Osteocyte (in vitro differentiated cells): ENCODE measurements at places on chromosomes 2 and 18. TPM values are rescaled to one million over a fixed set of nuclear protein-coding genes. Genes with fewer than 3 reads are reported as not detected.
A peak's percentile ranks its signal among the peaks of the same experiment; 100 is the strongest.

DNA sequence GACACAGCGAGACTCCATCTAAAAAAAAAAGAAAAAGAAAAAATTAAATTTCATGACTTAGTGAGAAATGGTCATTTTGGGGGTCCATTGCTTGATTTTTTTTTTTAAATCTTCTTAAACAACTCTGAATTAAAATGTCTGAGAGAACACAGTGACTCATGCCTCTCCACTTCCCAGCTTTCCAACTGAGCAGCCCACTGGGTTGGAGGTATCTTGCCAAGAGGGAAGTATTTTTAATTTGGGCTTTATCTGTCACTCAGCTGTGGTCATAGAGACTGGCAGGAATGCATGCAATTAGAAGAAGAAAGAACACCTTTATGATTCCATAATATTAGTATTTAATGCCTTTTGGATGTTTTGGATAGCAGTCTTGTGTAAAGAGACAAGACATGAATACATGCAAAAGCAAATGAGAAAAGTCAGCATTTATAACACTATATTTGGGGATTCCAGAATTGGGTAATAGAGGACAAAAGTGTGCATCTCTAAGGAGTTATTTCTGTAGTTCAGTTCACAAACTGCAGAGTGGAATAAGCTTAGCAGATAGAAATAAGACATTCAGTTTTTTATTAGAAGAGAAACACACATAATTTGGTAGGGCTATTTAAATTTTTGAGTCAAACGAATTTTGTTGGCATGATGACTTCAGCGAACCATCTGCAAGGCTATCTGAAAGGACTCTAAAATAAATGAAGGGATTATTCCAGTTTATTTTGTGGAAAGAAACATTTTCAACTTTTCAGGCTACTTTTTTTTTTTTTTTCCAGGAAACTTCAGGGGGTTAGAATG, 254.8 kb downstream of the TGIF1 start:
- peaks cover 4% of the 10 kb centered on the region for H3K4me1 ChIP-seq
- H3K27ac ChIP-seq = no peak overlapping the region
- DNase-seq = no peak
- no peak overlapping the region for H3K4me3 ChIP-seq
- peaks cover 44% of the 10 kb centered on the region for H3K27me3 ChIP-seq

- no peak for DNase-seq
- peak overlapping the region; percentile 93 for H3K4me3 ChIP-seq
Observed at GRCh38 chr2:68320118-68320641, 431 bp upstream of the CNRIP1 start.

GRCh38 chr2:46091961-46092667, 205.1 kb upstream of the EPAS1 start:
- H3K4me1 ChIP-seq = no peaks in the 10 kb centered on the region
- DNase-seq = no peak
- H3K27ac ChIP-seq = no peak overlapping the region

DNA sequence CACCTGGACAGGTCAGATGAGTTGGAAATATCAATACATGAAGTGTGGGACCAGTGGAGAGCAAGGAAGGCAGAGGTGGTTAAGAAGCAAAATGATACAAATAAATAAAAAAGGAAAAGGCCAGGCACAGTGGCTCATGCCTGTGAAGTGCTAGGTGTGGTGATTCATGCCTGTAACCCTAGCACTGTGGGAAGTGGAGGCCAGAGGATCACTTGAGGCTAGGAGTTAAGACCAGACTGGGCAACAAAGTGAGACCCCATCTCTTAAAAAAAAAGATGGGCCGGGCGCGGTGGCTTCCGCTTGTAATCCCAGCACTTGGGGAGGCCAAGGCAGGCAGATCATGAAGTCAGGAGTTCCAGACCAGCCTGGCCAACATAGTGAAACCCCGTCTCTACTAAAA, 2.9 kb downstream of the STON1 start:
- H3K4me3 ChIP-seq = peak overlapping the region; percentile 40
- H3K4me1 ChIP-seq = peaks cover 54% of the 10 kb centered on the region
- no peak for DNase-seq
- H3K27ac ChIP-seq = peak overlapping the region; percentile 86

DNA sequence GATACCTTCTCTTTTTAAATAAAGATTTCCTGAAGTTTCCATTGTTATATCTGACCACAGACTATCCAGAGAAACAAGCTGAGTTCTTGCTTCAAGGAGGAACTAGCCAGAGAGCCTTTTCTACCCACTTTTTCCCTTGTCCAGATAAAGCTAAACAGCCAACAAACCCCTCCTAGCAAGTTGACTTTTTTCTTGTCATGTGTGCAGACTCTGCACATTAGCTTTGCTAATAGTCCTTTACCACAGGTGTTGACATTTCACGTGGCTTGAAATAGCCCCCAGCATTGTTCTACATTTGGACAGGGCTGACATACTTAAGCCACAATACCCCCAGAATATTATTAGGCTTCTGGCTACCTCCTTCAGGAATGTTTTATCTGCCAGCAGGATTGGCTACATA, 40.7 kb downstream of the PCBP1 start:
- H3K27ac ChIP-seq = no peak overlapping the region
- H3K4me1 ChIP-seq = peaks cover 62% of the 10 kb centered on the region
- H3K4me3 ChIP-seq = no peak overlapping the region
- H3K36me3 ChIP-seq = no peaks in the 10 kb centered on the region
- no peaks in the 10 kb centered on the region for H3K27me3 ChIP-seq
- DNase-seq = no peak

Gene SERPINB4
- not detected in 2 replicates for total RNA-seq

Gene FOXD4L1
- 0.18 and 0.21 TPM in 2 replicates for total RNA-seq

Gene POTEJ
- not detected in 2 replicates for total RNA-seq

Gene MOCOS
- 5.2 and 5.5 TPM in 2 replicates for total RNA-seq

Gene MAP2
- 7.2 and 8.2 TPM in 2 replicates for total RNA-seq

Gene UGT1A5
- total RNA-seq = not detected in 2 replicates
